ENCODE measurements at places on chromosomes 16 and 17. TPM values are rescaled to one million over a fixed set of nuclear protein-coding genes. Genes with fewer than 3 reads are reported as not detected.

The LGALS9B gene
- 0.39 TPM for polyA plus RNA-seq

The P2RX5 gene
- 4.7 TPM for polyA plus RNA-seq

The ITGAL gene
- polyA plus RNA-seq: 32.8 TPM

The MYH13 gene
- 0.02 TPM for polyA plus RNA-seq

The CES4A gene
- polyA plus RNA-seq: 16.7 TPM

The MT1A gene
- polyA plus RNA-seq: 66.7 TPM

The KRT24 gene
- 0.08 TPM for polyA plus RNA-seq

The KRTAP3-1 gene
- polyA plus RNA-seq: not detected

The CHRNE gene
- 2.3 TPM for polyA plus RNA-seq

The KRTAP4-1 gene
- polyA plus RNA-seq: not detected

The SPNS2 gene
- 60.1 TPM for polyA plus RNA-seq

The YBX2 gene
- polyA plus RNA-seq: 0.53 TPM

The RFWD3 gene
- polyA plus RNA-seq: 8.1 TPM

The TAX1BP3 gene
- 123 TPM for polyA plus RNA-seq

The MMP25 gene
- polyA plus RNA-seq: 94.4 TPM

Measured in lung (tissue), 17 donors.